ENCODE measurements at places on chromosomes 5 and 9.

DNA sequence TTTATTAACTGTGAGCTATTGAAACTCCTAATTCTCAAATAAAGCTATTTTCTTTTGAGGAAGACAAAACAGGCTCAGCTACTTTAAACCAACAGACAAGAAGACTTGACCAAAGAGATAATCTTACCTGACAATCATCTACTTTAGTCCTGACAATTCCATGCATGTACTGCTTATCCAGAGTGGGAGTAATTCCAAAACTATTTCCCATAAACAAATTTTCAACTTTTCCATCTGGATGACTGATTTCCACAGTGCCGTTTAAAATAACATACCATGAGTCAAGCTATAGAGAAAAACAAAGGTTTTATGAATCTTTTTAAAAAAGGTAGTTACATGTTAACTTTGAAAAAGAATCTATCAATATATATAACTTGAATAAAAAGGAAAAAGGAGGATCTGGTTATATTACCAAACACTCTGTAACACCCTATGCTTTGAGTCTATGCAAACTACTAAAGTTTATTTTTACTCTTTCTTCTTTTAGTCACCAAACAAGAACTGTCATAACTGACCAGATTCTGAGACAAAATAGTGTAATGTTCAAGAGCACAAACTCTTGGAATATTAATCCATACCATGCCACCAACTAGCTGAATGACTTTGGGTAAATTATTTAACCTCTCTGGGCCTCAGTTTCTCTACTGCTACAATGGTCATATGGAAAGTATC lies 129.7 kb downstream of the RAPGEF6 start:
- DNase-seq: no peak

GRCh38 chr5:95836544-95836943 lies 14.0 kb upstream of the GLRX start:
- no peak for DNase-seq

GRCh38 chr9:101579711-101580545 lies 14.8 kb downstream of the PPP3R2 start:
- no peak for DNase-seq

- DNase-seq: no peak
These were observed 107.1 kb downstream of the MAT2B start for GRCh38 chr5:163612358-163613149.
